GM10248 (cell line): ENCODE measurements at places on chromosomes 7 and 10.

DNA sequence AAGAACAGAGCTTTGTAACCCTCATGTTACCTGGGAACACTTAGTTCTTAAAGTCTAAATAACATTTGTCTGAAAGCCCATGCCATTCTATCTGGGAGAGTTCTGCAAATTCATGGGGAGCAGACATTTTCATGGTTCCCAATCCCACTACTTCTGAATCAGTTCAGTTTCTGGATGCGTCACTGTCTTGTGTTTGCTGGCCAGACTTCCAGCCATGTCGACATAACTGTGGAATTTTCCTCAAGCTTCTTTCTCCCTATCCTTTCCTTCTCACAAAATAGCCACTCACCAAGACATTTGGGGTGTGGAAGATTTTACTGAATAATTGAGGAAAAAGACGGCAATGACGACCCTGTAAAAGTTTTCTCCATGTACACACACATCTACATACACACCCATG, 272.5 kb downstream of the NEBL start:
- DNase-seq, result no peak

DNA sequence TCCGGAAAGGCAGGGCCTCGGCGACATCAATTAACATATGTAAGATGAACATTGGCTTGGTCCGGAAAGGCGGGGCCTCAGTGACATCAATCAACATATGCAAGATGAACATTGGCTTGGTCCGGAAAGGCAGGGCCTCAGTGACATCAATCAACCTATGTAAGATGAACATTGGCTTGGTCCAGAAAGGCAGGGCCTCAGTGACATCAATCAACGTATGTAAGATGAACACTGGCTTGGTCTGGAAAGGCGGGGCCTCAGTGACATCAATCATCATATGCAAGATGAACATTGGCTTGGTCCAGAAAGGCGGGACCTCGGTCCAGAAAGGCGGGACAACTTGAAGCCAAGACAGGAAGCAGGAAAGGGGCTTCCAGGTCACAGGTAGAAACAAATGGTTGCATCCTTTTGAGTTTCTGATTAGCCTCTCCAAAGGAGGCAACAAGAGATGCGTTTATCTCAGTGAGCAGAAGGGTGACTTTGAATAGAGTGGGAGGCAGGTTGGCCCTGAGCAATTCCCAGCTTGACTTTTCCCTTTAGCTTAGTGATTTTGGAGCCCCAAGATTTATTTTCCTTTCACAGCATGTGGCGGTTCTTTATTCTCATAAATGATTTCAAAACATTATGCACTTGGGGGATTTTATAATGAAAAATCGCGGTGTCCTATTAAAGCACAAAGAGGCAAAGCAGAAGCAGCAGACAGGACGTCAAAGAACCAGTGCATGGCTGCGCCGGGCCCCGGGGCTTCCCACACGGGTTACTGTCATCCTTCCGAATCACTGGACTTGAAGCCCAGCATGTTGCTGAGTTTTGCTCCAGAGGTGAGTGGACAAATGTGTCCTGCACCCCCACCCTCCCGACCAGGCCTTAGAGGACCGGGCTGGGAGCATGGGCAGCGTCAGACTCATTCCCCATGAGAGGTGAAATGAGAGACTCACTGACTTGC, 43.1 kb upstream of the EN2 start:
- no peak for DNase-seq

DNA sequence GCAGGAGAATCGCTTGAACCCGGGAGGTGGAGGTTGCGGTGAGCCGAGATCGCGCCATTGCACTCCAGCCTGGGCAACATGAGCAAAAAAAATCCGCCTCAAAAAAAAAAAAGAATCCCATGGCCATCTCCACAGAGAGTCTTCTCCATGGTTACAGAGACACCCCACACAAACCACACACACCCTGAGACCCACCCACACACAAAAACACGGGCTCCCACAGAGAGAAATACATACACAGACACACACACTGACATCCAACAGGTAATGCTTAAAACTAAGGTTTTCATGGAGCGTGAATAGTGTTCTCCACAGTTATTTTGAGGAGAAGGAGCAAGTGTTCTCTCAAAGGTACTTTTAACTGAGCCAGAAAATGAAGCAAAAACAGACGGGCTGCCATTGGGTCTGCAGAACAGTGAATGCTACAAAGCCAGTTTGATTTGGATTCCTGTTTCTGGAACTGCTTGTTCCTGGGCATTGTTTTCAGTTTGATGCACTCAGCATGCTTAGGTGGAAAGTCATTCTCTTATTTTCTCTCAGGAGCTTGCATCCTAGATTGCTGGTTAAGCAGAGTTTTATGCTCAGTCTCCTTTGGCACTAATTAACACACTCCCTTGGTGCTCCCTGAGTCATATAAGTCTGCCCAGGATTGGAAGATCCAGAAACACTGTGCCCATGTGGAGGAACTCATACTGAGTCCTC, 15.4 kb downstream of the AHCYL2 start:
- no peak for DNase-seq

DNA sequence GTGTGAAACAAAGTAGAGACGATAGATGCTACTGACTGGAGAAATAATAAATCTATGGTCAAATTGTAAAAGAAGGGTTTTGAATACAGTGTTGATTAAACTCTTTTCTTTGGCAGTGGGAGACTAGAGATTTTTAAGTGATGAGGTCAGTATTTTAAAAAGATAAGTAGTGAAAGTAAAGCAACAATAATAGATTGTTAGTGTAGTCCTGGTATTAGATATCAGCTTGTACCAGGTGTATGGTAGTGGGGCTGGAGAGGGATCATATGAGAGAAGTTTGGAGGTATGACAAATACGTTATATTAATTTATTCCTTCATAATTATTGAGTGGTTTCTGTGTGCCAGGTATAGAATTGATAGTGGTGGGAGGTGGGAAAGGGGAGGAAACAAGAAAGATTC, 25.2 kb downstream of the PHTF2 start:
- no peak for DNase-seq

- no peak for DNase-seq
These were observed 1004.9 kb downstream of the KCNMA1 start for GRCh38 chr10:76632767-76633051.

DNA sequence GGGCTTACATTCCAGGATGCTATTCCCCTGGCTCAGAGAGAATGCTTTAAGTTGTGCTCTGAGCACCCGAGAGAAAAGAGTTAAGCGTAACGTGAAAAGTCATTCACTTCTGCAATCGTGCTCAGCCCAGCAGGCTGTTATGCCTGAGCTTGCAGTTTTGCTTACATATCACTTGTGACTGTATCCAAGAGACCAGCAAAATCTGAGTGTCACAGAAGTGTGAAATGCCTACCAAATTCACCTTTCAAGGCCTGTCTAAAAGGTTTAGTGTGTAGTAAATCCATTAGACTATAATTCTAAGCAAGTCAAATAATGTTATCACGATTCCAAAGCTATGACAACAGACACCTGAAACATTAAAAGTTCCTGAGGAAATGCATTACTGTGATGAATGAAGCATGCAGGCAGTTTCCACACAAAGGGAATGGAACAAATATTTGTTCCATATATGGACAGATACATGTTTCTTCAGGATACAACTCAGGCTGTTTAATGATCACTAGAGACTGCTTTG, 20.1 kb downstream of the ITGB1 start:
- DNase-seq, result no peak

DNA sequence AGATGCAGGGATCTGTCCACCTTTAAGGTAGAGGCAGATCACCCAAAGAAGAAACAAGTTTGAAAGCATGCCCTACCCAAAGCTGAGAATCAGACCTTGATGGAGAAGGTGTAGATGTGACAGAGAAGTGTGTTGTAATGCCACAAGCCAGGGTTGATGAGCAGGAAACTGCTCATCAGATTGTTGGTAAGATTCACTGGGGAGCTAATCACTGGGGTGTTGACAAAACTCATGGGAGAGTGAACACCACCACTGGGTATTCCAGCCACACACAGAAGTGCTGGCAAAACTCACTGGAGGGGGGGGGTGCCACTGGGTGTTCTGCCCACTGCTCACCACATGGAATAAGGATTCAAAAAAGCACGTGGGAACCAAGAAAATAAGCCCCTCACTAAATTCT, 95.2 kb downstream of the IQUB start:
- DNase-seq, result no peak

- DNase-seq, result no peak
These were observed 1190.3 kb upstream of the C7orf33 start for GRCh38 chr7:147400221-147400689.

- DNase-seq, result no peak
These were observed 492.0 kb downstream of the KIF20B start for GRCh38 chr10:90193240-90193985.

- DNase-seq, result no peak
These were observed 147.2 kb upstream of the FAM171A1 start for GRCh38 chr10:15518250-15518649.
